ENCODE measurements at places on chromosomes 1 and 21.
A peak's percentile ranks its signal among the peaks of the same experiment; 100 is the strongest.

DNA sequence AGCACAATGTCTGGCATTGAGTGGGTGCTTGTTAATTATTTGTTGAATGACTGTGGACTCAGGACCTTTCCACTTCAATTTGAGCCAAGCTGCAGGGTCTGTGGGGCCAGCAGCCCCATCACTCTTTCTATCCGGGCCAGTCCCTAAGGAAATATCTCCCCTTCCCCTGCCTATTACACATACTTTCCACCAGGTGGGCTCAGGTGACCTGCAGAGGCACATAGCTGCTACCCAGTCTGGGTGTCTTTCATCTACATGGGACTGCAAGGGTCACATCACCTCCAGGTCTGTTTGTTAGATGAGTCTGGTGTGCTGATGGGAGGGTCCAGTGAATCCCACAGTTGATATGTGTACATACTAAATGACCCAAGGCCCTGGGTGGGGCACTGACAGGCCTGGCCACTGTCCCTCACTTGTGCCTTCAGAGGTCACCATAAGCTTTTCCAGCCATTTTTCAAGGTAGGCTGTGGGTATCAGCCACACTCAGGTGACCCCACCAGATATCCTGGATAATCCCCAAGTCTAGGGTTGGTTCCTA, 59.5 kb upstream of the KDM4A start:
- no peak for DNase-seq

DNA sequence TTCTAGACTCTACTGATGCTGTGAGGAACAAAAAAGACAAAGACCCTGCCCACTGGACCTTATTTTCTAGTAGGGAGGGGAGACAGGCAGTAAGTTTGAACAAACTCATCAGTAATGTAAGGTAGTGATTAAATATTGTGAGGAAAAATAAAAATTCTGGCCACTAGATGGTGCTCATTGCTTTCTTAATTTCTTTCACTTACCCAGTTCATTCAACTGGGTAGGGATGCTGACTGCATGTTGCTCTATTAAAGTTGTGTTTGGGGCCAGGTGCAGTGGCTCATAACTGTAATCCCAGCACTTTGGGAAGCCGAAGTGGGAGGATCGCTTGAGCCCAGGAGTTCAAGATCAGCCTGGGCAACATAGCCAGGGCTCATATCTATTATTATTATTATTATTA, 6.3 kb upstream of the KYAT3 start:
- no peak for DNase-seq

DNA sequence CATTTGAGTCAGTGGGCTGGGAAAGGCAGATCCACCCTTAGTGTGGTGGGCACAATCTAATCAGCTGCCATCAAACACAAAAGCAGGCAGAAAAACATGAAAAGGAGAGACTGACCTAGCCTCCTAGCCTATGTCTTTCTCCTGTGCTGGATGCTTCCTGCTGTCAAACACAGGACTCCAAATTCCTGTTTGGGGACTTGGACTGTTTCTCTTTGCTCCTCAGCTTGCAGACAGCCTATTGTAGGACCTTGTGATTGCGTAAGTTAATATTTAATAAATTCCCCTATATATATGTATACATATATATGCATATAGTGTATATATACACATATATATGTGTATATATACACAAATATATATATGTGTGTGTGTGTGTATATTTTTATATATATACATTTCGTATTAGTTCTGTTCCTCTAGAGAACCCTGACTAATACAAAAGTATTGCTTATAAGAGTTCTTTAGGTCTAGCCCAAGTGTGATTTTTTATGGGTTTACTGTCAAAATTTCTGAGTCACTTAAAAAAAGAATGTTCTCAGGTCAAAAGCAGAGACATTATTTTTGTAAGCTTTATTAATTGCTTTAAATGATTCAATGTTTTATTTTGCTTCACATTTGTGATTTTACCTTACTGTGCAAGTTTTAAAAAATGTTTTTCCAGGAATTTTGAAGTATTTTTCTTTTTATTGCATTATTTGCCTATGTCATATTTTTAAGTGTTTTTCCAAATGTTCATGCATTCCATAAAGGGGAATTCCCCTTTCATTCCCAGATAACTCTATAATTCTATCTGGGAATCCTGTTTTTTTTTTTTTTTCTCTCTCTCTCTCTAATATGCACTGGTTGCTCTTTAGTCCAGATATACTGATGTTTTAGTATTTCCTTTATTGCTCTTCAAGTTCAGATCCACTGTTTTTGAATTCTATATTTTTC, 92.1 kb upstream of the ADAMTS5 start:
- no peak for DNase-seq

DNA sequence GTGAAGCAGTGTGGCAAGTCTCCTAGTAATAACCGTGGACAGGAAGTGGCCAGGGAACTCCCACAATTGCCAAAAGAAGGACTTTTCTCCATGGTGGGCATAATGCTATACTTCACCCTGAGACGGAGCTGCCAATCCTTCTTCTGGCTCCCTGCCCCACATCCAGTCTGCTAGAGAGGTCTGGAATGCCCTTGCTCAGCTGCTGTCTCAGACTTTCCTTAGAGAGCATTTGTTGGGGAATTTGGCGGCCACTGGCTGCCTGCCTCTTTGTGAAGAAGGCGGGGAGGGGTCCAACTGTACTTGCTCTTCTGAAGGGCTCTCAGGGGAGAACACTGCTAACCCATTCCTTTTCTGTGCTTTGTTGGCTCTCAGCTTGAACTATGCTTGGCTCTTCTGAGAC, 123.7 kb upstream of the EDN2 start:
- DNase-seq, result no peak

- DNase-seq, result peak; percentile 41
These were observed 58.1 kb upstream of the COA6 start for GRCh38 chr1:234315091-234315541.

- DNase-seq, result no peak
These were observed 173.2 kb downstream of the ATP6V1G3 start for GRCh38 chr1:198367296-198367695.

DNA sequence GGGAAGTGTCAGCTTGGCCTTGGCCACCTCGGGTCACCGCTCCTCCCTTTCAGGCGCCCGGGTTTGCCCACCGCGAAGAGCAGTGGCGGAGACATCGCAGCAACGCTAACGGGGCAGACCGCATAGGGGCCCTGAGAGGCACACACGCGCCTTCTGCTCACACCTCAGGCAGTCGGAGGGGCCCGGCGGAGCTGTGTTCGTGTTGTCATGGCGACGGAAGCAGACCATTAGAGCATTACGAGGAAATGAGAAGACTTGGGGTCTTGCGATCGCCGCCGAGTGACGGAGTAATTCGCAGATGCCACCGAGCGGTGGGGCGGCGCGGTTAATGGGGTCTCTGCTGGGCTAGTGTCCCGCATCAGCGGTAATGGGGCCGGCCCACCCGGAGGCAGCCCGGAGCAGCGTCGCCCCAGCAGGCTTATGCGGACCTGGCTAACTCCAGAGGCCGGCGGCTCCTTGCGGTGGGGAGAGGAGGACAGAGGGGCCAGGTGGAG, 144.1 kb downstream of the TNR start:
- DNase-seq, result no peak

DNA sequence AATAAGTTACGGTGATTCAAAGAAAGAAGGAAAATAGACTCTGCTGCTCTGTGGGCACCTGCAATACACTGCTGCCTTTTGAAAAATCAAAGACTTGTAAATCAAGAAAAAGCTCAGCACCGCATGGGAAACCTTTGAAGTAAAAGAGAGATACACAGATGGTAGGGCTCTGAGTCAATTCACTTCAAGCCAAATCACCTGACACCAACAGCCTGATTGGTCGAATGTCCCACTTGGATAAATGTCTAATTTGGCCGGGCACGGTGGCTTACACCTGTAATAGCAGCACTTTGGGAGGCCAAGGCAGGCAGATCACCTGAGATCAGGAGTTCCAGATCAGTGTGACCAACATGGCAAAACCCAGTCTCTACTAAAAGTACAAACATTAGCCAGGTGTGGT, 19.2 kb upstream of the RCAN3 start:
- DNase-seq, result no peak

DNA sequence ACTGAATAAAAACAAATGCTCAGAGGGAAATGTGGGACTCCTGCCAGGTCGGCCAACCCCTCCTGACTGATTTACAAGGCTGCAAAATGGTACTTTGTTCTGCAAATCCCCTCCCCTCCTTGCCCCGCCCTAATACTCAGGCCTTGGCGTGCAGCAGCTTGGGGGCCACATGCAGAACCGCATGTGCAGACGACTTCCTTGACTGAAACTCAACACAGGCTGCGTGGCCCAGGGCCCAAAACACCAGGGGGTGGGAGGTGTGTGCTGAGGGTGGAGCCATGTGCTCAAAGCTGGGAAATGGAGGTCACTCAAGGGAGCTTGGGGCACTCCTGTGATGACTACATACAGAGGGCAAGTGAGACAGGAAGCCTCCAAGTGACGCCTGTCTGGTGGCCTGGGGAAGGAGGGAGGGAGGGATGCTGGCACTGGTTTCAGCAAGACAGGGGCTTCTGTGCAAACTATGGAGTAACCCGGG, 87.2 kb downstream of the MRPL37 start:
- peak; percentile 45 for DNase-seq

GRCh38 chr1:6547301-6547700, 7.0 kb downstream of the NOL9 start:
- DNase-seq, result no peak

DNA sequence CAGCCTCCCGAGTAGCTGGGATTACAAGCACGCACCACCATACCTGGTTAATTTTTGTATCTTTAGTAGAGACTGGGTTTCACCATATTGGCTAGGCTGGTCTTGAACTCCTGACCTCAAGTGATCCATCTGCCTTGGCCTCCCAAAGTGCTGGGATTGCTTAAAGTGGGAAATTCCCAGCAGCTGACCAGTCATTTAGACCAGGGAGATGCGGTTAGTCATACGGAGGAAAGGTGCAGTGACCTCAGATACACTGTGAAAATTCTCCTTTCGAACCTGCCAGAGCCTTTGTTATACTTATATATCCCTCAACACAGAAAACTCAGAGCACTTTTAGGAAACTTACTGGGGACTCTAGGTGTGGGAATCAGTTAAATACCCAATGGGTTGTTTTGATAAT, 39.6 kb downstream of the MAP10 start:
- no peak for DNase-seq

GRCh38 chr21:45109831-45110492, 35.6 kb downstream of the ADARB1 start:
- no peak for DNase-seq

- no peak for DNase-seq
These were observed 790 bp downstream of the TESK2 start for GRCh38 chr1:45490121-45490625.

DNA sequence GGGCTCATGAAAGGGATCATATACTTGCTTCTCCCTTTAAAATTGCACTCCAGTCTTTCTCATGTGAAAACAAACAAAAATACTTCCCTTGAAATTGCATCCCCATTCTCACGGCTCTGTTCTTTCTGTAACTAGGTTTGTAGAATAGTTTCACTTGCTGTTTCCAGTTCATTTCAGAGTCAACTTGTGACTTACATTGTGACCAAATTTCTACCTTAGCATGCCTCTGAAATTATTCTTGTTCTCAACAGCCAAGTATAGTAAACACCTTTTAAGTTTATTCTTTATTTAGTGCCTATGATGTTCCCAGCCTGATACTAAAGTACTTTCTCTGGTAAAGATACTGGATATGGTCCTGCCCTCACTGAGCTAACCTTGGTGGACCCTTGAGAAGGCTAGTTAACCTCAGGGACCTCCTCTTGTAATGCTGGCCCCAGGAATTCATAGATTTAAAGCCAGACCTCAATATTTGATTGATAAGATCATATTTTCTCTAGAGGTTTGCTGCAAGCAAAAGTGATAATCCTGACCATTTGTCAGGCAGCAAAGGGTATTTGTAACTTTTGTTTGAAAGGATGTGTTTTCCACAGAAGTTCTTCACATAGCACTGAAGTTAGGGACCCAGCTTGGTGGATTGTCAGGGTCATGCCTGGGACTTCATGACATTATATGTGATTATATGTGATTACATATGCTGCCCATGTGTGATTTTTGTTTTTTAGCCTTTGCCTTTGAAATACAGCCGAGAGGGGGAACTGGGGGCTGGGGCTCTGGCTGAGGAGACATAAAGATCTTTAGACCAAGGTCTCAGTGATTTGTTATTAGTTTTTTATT, 29.6 kb downstream of the VANGL2 start:
- DNase-seq, result no peak

DNA sequence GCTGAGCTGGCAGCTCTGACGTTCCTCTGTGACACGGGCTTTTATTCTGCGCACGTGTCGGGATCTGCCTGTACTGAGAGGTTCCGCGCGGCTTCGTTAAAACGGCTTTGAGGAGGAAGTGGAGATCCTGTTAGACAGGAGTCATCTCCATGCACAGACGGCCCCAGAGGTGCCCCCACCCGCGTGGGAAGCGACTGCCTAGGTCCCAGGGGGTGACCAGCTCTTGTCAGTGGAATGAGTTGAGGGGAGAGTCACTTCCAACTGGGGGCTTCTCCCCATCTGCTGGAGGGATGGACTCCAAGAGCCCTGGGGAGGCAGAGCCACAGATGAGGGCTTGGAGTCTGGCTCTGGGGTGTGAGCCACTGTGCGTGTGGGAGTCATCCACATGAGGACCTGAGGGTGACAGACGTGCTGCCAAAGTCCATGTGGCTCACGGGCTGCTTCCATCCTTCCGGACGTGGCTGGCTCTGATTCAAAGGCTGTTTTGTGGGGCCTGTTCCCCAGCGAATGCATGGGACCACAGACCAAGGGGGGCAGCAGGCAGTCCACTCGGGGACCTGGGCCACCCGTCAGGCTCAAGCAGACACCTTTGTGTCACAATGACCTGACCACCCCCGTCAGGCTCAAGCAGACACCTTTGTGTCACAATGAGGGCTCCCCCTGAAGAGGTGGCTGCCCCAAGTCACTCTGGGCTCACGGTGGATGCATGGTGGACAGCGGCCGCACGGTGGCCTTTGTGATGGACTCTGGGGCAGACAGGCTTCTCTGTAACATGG, 26.8 kb downstream of the PTTG1IP start:
- peak; percentile 28 for DNase-seq

GRCh38 chr1:110243574-110243973, 33.5 kb downstream of the KCNC4 start:
- no peak for DNase-seq

GRCh38 chr1:248622570-248623001, 12.3 kb downstream of the OR2T11 start:
- no peak for DNase-seq

Data from activated CD4-positive, alpha-beta T cell treated with anti-CD3 and anti-CD28 coated beads, Interleukin-2, amount 50 U/mL, for 4 hours (primary cell).